Globus pallidus (tissue), 1 donor: ENCODE measurements at places on chromosomes 1 and 21.

DNA sequence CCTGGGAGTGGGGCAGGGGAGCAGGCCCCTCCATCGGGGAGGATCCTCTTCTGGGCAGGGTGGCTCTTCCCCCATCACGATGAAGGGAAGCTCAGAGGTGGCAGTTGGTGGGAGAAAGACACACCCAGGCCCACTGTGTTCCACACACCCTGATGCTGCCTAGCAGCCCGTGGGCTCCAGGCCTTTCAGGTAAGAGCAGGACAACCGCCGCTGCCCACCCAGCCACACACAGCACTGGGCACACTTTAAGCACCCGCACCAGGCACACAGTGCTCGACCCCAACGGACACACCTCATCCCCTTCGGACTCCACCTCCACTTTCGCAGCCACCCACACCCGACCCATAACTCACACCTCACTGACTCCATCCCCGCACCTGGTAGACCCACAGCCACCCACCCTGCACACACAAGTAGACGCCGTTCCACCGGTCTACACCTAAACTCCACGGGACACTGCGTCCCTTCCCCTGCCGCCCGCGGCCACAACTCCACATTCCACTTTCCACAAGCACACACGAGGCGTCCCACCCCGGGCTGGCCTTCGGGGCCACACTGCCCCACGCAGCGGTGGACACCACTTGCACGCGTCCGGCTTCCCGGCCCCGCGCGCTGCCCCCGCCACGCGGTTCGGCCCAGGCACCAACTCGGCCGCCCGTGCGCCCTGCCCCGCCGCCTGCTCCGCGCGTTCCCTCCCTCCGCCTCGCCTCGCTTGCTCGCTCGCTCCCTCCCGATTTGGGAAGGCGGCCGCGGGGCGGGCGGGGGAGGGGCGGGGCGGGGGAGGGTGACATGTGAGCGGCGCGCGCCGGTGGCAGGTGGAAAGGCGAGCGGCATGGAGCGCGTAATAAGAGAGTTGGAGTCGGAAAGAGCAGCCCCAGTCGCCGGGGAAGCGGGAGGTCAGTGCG lies at the start of gene KCNQ4:
KCNQ4 (plus strand) TSS at position 787 of the 905 bp plus-strand sequence. CDS start 307 bp downstream, outside the sequence.
- DNase-seq = no peak

- no peak for DNase-seq
These were observed 153.4 kb downstream of the NRIP1 start for GRCh38 chr21:14911351-14911750.

- no peak for DNase-seq
These were observed 286.8 kb upstream of the PLD5 start for GRCh38 chr1:242811092-242811840.

GRCh38 chr1:2530513-2531361 lies 674 bp upstream of the HES5 start:
- DNase-seq = no peak

- DNase-seq = no peak
These were observed 207.8 kb downstream of the SIPA1L2 start for GRCh38 chr1:232422098-232422497.

- DNase-seq = no peak
These were observed 15.6 kb downstream of the STRIP1 start for GRCh38 chr1:110049801-110050601.

DNA sequence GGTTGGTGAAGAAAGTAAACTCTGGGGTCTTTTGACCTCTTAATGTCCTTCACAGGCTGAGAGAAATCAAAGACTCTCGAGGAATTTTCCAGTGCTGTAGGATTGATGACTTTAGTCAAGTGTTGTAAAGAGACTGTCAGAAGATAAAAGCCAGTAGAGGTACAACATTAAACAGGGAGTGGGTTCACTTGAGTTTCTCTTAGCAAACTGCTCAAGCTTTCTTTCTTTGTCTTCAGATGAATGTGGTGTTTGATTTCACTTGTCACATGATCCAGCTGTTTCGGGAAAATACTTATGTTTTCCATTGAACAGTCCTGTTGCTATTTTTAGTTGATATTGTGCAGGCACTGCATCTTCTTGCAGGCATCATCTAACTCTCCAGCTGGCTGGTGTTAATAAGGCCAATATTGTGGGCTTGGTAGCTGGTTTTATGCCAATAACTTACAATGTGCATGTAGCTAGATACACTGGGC lies 45.6 kb downstream of the XCL2 start:
- DNase-seq = peak; percentile 3
